ENCODE measurements at places on chromosomes 2 and 18.
A peak's percentile ranks its signal among the peaks of the same experiment; 100 is the strongest.

DNA sequence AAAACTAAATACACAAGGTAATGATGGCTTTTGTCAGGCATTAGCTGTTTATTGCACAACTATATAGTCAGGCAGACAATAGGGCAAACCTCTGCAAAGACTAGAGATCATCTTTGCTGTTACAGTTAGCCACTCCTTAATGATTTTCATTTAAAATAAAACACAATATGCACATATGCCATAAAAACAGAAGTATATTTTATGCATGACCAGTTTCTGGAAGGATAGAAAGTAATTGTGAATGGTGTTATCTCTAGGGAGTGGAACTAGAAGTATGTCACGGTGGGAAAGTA is 102.0 kb downstream of the CHN1 start:
- DNase-seq: no peak

DNA sequence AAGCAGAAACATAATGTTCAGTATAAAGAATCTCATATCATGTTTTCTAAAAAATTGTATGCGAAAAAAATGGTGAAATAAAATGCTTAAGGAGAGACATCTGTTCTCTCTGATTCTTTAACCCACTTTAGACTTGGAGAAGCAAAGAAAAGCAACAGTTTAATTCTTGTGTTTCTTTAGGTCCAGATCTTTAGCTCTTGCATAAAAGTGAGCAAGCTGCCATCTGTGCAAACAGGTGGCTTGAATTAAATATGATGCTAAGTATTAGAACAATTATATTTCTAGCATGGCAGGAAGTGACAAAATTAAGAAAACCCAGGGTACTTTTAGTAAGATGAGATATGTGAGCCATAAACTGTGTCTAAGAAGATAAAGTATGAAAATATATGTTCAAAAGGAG is 1038.3 kb downstream of the DPP10 start:
- DNase-seq: no peak

DNA sequence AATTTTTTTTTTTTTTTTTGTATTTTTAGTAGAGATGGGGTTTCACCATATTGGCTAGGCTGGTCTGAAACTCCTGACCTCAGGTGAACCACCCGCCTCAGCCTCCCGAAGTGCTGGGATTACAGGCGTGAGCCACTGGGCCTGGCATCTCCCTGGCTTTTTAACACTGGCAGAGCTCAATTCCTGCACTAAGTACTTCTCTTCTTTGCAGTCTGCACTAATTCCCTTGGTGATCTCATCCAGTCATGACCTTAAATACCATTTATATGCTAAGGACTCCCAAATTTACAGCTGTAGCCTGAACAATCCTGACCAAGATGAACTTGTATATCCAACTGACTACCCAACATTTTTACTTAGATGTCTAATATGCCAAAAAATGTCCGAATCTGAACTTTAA is 10.2 kb downstream of the PREPL start:
- no peak for DNase-seq

- DNase-seq: peak; percentile 87
Measured at GRCh38 chr2:26299471-26300101, 46.4 kb upstream of the SELENOI start.

DNA sequence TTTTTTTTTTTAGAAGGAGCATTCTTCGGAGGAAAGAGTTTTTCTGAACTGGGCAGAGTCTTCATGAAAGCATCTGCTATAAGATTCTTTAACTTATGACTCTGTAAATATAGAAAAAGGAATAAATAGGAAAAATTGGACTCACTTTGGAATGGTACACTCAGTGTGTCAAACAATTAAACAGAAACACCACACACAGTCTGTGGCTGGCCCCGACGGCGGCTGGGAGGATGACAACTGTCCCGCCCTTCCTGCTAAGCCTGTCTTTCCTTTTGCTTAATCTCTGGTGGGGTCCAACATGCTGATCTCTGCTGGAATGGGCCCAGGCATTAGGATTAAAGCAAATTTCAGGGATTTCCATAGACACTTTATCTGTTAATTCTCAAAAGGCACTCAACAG is 12.5 kb upstream of the RAB31 start:
- DNase-seq: no peak

DNA sequence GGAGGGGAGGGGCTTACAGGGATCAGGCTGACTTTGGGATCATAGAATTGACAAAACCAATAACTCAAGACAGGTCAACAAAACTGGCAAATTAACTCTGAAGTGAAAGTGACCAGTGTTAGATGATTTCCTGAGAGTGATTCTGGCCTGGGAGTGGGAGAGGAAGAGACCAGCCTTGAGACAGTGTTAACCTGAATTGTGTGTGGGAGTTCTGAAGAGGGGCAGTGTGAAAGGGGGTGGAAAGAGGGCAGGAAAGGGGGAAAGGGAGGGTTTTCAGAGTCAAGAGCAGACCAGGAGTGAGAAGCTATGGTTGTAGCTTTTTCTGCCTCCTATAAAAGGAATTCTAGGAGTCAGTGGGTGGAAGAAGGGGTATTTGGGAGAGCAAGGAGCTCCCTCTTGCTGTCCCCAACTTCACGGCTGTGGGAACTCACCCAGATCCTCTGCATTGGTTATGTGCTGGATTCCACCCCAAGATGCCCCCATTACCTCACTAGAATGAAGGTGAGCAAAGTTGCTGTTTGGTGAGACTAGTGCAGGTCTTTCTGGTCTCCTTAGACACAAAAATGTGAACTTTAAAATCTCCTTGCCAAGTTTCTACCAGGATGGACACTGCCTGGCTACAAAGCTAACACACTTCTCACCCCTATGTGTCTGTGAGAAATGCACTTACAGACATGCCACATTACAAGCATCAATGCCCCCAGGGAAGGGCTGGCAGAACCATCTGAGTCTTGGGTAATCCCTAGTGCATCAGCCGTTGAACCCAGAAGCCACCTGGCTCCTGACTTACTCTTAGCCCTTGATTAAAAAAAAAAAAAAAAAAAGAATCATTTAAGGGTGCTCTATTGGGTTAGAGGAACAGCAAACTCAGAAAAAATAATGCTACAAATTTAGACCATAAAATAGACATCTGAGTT is 61.6 kb downstream of the BMP10 start:
- no peak for DNase-seq

DNA sequence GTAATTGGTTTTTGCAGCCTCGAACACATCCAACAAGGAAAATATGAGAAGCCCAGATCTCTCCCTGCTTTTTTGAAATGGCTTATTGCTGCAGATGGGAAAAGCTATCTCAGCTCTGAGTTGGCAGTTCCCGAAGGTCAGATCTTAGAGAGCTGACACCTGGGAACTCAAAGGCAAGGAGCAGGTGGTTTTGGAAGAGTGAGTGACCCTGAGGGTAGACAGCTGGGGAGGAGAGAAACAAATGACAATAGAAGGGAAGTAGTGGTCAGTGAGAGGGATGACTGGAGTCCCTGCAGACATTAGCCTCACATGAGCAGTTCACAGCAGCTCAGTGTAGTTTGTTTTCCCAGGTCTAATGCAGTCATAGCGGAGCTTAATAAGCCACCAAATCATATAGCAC is 317.9 kb downstream of the STK39 start:
- no peak for DNase-seq

GRCh38 chr2:7450188-7450832 is 533.1 kb downstream of the RNF144A start:
- no peak for DNase-seq

- no peak for DNase-seq
Measured at GRCh38 chr2:234955091-234955591, 3.3 kb downstream of the SH3BP4 start.

- peak; percentile 92 for DNase-seq
Measured at GRCh38 chr2:85269959-85270358, 57.8 kb downstream of the TGOLN2 start.

DNA sequence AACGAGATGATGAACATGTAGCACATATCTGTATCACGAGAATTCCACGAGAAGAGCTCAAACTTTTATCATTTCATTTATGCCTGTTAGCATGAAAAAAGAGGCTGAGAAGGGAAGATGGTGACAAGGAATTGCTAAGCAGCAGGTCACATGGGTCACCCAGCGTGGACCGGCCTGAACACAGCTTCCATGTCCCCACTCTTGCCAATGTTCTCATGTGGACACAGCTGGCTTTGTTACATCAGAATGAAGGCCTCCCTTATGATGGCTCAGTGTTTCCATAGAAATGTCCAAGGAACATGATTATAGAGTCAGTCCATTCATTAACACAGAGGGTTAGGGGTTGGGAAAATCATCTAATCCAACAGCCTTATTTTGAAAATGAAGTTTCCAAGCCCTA is 215.4 kb downstream of the CMPK2 start:
- DNase-seq: peak; percentile 62

DNA sequence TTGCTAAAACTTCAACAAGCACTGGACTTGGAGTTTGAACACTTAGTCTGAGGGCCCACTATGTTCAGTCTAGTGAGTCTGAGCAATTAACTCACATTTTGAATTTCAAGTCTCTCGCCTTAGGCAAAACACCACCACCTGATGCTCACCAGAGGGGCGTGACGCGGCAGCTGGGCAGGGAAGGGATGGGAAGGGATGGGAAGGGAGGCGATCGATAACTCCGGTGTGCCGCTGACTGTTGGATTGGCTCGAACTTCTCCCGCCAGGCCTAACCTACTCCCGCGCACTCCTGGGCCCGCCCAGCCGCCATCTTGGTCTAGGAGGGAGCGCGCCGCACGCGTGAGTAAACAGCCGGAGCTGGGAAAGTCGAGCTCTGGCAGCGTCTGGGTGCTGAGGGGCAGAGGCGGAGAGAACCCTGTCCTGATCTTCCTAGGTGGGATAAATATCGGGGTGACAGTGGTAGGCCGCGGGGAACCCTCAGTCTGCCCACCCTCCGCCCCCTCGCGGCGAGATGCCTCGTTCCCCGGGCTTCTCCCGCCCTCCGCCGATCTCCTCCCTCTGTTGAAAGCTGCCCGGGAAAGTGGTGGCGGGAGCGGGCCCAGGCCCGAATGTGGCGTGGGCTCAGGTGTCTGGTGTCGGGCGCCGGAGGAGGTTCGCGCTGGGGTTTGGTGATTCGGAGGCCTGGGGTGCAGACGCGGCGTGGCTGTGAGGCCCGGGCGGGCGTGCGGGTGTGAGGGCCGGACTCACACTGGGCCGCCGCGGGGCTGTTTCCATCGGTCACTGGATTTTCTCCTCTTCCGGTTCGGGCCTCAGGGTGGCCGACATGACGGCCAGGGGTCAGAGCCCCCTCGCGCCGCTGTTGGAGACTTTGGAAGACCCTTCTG is at the start of gene RIF1:
Gene RIF1 (plus strand): TSS at position 302 of the 884 bp plus-strand sequence. CDS start 522 bp downstream, at position 824.
- DNase-seq: peak; percentile 97

DNA sequence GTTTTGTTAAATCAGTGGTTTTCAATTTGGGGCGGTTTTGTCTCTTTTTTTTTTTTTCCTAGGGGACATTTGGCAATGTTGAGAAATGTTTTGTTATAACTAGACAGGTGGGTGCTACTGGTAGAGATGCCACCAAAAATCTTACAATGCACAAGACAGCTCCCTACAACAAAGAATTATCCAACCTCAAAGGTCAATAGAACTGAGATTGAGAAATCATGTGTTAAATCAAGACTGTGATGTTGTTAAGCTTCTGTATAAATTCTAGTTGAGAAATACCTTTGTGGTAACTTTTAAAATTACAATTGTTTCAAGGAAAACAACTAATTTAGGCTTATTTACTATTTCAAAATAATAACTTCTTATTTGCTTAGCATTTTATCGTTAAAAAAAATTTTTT is 9.4 kb upstream of the SPOPL start:
- no peak for DNase-seq

GRCh38 chr2:18186816-18187613 is 308.5 kb downstream of the KCNS3 start:
- peak; percentile 30 for DNase-seq

GRCh38 chr2:33588232-33588631 is 10.9 kb downstream of the FAM98A start:
- peak; percentile 91 for DNase-seq

DNA sequence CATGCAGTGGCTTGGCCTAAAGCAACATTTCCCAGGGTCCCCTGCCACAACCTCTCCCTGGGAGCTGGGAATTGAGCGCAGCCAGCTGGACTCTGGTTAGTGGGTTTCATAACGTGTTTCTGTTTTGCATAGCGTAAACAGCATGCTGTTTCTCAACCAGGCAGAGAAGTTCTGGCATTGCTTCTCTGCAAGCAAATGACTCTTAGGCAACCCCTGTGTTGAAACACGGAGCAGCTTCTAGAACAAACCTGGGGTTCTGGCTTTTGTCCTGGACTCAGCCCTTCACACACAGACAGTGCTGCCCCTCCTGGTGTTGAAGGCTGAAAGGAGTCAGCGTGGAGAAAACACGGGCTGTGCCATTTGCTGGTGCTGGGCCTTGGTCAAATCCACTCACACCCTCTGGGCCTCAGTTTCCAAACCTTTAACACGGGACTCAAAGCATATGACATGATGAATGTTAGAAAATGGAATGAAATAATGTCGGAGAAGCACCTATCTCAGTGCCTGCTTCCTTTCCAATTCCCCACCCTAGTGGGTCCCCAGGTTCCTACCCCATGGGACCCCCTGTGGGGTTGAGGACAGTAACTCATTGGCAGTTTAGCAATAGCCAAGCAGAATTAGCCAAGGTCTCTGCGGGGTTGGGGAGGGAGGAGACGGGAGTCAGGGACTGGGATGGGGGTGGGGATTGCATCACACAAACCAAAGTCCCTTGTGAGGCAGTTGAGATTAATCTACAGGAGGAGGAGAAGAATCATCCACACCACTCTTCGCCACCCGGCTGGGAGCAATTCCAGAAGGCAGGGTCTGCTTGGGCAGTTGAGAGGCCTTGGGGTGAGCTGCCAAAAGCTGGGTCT is 30.2 kb upstream of the IL1R2 start:
- DNase-seq: peak; percentile 92

DNA sequence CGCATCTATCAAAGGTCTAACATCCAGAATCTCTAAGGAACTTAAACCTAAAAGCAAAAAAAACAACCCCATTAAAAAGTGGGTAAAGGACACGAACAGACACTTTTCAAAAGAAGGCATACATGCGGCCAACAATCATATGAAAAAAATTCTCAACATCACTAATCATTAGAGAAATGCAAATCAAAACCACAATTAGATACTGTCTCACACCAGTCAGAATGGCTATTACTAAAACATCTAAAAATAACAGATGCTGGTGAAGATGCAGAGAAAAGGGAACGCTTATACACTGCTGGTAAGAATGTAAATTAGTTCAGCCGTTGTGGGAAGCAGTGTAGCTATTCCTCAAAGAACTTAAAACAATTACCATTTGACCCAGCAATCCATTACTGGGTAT is 38.0 kb downstream of the PPP3R1 start:
- no peak for DNase-seq

DNA sequence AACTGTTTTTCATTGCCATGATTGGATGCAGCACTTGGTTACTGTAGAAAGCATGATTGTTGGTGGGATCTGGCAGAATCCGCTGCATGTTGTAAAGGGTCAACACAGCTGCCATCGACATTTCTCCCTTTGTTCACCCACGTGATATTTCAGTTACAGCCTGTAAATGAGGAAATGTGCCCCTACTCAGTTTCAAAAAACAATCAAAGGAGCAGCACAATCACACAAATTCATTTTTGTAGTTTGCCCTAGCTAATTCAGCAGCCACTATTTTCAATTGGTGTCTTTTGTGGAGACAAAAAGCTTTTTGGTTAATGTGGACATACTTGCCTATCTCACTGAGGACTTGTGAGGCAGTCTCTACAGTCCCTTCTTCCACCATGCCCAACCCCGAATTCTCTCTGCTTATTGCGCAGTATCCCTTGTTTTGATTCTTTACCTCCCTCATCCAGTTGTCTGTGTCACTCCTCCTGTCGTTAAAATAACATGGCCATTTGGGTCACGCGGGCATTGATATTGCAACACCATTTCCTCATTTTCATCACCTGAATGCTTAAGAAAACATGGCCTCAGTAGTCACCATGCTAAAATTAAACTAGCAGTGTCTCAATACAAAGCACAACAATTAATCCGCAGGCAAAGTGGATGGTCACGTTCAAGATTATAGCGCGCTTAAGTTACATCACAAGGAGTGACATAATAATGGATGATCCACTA is 6.4 kb upstream of the PROC start:
- DNase-seq: peak; percentile 44
